Activated CD4-positive, alpha-beta T cell treated with anti-CD3 and anti-CD28 coated beads for 36 hours (primary cell): ENCODE measurements at places on chromosomes 13 and 19. TPM values are rescaled to one million over a fixed set of nuclear protein-coding genes. Genes with fewer than 3 reads are reported as not detected.

The LILRB5 gene
- total RNA-seq: not detected

The CEACAM6 gene
- not detected for total RNA-seq

The ZNF266 gene
- total RNA-seq: 17.1 TPM

The SLITRK5 gene
- not detected for total RNA-seq

The NLRP5 gene
- total RNA-seq: not detected

The ZNF222 gene
- 2.9 TPM for total RNA-seq

The CYSLTR2 gene
- total RNA-seq: 2.2 TPM

The ZNF66 gene
- total RNA-seq: 8.8 TPM

The GPC5 gene
- 0.66 TPM for total RNA-seq

The VAV1 gene
- total RNA-seq: 90.8 TPM

The MBD3L2 gene
- not detected for total RNA-seq

The PLVAP gene
- total RNA-seq: not detected

The TNNT1 gene
- total RNA-seq: 0.50 TPM

The CCNA1 gene
- total RNA-seq: 0.21 TPM

The GAPDHS gene
- not detected for total RNA-seq

The CYP4F2 gene
- total RNA-seq: not detected

The MEIOSIN gene
- total RNA-seq: not detected

The HRC gene
- total RNA-seq: not detected

The DCUN1D2 gene
- 12.1 TPM for total RNA-seq

The TMPRSS9 gene
- total RNA-seq: not detected

The ZNF534 gene
- total RNA-seq: 0.09 TPM

The CNFN gene
- not detected for total RNA-seq

The BCL3 gene
- total RNA-seq: 56.2 TPM

The ZNF681 gene
- total RNA-seq: 9.1 TPM

The SLC46A3 gene
- 3.2 TPM for total RNA-seq

The PDCD5 gene
- 268 TPM for total RNA-seq

The BEST2 gene
- total RNA-seq: not detected

The PTGIR gene
- 41.0 TPM for total RNA-seq

The TEKTIP1 gene
- 2.5 TPM for total RNA-seq

The SULT2B1 gene
- total RNA-seq: not detected

The TRIP10 gene
- total RNA-seq: 45.1 TPM

The COMP gene
- not detected for total RNA-seq

The ZIC5 gene
- total RNA-seq: not detected

The KIR2DL3 gene
- total RNA-seq: not detected

The UBE2L5 gene
- not detected for total RNA-seq

The NEK3 gene
- total RNA-seq: 10.5 TPM

The CACTIN gene
- 33.6 TPM for total RNA-seq

The LGALS4 gene
- total RNA-seq: 1.1 TPM

The ALOX5AP gene
- total RNA-seq: 29.6 TPM

The SIGLEC11 gene
- total RNA-seq: not detected

The FCER2 gene
- total RNA-seq: 3.5 TPM

The TJP3 gene
- 1.0 TPM for total RNA-seq

The DENND1C gene
- total RNA-seq: 49.5 TPM
